ENCODE measurements at places on chromosomes 2 and 18. TPM values are rescaled to one million over a fixed set of nuclear protein-coding genes. Genes with fewer than 3 reads are reported as not detected.

The ALKAL2 gene
- total RNA-seq, result not detected

The ALLC gene
- not detected for total RNA-seq

The GKN1 gene
- 4.7 TPM for total RNA-seq

The DYNC1I2 gene
- 141 TPM for total RNA-seq

The PREB gene
- 48.8 TPM for total RNA-seq

All from gastroesophageal sphincter (tissue), 4 donors.